Fibroblast of the aortic adventitia (primary cell): ENCODE measurements at places on chromosomes 13 and 19.

DNA sequence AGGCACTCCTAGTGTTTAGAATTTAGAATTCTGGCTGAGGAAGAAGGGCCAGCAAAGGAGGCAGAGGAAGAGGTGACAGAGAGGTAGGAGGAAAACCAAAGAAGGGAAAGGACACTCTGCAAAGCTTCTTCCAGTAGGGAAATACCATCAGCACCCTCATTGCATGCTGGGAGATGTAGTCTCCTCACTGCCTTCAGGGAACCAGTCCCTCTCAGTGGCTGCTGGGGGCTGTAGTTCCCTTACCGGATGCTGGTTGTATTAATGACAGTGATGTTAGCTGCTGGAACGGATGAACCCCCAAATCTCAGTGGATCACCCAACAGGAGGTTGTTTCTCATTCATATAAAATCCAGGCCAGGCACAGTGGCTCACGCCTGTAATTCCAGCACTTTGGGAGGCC, 10.1 kb downstream of the GRIN2D start:
- DNase-seq = peak; percentile 51

DNA sequence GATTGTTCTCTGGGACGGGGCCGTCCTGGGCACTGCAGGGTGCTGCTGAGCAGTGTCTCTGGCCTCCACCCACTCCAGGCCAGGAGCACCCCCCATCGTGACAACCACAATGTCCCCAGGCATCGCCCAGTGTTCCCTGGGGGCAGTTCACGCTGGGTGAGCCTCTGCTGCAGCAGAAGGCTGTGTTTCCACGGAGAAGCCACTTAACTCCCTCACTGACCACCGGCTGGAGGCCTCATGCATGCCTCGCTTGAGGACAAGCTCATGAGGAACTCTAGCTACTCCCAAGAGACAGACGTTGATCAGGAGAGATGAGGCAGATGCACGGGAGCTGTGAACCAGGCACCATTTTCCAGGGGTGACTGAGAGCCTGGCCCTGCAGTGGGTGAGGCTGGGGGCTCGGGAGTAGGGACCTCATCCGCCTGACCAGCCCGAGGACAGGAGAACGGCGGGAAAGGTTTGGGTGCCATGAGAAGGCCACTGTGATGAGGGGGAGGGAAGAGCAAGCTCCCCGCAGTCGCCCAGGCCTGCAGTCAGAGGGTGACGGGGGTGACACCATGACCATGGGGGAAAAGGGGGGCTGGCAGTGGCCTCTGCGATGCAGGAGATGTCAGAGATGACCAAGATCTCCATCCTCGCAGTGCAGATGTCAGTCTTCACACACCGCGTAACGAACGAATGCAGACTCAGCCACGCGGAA, 5.1 kb downstream of the SLC39A3 start:
- no peak for DNase-seq

GRCh38 chr19:5326986-5327623, 13.5 kb downstream of the PTPRS start:
- no peak for DNase-seq

DNA sequence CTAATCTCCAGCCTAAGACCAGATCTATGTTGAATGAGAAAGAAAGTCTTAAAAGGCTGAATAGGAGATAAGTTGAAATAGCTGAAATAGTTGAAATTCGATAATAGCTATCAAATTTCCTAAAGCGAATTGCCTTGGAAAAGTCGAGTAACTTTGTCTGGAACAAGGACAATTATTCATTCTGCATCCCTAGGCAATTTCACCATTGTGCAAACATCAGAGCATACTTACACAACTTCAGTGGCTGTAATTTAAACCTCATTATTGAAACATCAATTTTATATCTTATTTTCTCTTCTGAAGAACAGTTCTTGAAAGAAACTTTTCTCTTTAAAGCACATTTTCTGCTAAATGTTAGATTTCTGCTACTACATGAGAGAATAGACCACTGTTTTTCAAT, 13.6 kb downstream of the TNFSF13B start:
- peak; percentile 41 for DNase-seq

GRCh38 chr19:51168564-51169282, 26.6 kb downstream of the SIGLEC7 start:
- no peak for DNase-seq

DNA sequence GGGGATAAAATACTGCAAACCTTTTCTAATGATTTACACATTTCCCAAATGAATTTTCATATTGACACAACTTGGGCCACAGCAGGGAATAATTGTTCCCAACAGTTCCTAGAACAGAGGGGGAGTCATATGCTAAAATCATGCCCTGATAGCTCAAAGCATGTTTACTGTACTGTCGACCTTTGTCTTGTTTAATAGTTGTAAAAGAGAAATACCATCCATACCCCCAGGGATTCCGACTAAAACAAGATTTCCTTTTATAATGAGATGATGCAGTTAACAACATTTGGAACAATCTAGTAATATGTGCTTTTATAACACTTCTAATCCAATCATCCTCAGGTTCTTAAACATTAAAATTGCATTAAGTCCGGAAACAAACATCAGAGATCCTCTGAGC, 759.7 kb downstream of the OLFM4 start:
- no peak for DNase-seq

- DNase-seq = no peak
Measured at GRCh38 chr19:2117215-2117960, 20.7 kb downstream of the IZUMO4 start.

DNA sequence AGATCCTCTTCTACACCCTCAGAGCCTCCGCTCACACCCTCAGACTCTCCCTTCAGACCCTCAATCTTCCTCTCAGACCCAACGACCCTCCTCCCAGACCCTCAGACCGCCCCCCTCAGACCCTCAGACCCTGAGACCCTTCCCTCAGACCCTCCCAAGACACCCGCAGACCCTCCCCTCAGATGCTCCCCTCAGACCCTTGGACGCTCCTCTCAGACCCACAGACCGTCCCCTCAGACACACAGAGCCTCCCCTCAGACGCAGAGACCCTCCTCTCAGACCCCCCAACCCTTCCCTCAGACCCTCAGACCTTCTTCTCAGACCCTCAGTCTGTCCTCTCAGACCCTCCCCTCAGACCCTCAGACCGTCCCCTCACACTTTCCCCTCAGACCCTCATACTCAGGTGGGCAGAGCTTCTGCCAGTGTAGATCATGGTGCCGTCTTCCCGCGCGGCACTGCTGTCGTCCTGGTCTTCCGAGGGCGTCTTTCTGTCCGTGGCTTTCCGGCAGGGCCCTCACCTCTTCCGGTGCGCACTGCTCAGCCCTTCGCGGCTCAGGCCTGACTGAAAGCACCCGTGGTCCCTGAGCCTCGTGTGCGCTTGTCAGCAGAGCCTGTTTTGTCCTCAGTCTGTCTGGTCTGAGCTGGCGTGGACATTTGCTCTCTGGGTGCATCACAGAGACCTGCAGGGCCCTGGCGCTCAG, 18.9 kb upstream of the TFDP1 start:
- no peak for DNase-seq

- peak; percentile 5 for DNase-seq
Measured at GRCh38 chr13:72204291-72204690, 337.3 kb upstream of the DACH1 start.

- DNase-seq = no peak
Measured at GRCh38 chr13:26227166-26227971, 5.3 kb upstream of the RNF6 start.
